ENCODE measurements at places on chromosomes 11 and 22. TPM values are rescaled to one million over a fixed set of nuclear protein-coding genes. Genes with fewer than 3 reads are reported as not detected.

- H3K4me1 ChIP-seq, result peaks cover 9% of the 10 kb centered on the region
- no peaks in the 10 kb centered on the region for H3K27me3 ChIP-seq
- peak overlapping the region; percentile 88 for H3K4me3 ChIP-seq
- peaks cover under 1% of the 10 kb centered on the region for H3K36me3 ChIP-seq
Measured at GRCh38 chr22:31490496-31490925, 869 bp upstream of the EIF4ENIF1 start.

DNA sequence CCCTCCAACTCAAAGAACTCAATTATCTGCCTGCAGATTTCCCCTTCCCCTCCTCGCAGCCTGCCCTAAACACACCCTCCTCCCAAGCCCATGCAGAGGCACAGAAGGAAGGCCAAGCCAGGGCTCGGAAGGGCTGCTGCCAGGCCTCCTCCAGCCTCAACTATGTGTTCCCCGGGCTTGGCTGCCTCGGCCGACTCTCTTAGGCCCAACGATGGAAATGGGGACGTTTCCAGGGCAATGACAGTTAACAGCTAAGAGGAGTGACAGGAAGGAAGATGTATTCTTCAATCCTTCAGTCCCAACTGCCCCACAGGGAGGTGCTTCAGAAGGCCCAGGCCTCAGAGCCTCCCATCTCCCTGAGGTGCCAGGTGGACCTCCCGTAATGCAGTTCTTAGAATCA lies 104.0 kb upstream of the AKIP1 start:
- H3K36me3 ChIP-seq, result no peaks in the 10 kb centered on the region
- DNase-seq, result no peak
- H3K27me3 ChIP-seq, result no peaks in the 10 kb centered on the region
- no peak overlapping the region for H3K27ac ChIP-seq
- H3K4me1 ChIP-seq, result peaks cover 6% of the 10 kb centered on the region
- no peak overlapping the region for H3K4me3 ChIP-seq

DNA sequence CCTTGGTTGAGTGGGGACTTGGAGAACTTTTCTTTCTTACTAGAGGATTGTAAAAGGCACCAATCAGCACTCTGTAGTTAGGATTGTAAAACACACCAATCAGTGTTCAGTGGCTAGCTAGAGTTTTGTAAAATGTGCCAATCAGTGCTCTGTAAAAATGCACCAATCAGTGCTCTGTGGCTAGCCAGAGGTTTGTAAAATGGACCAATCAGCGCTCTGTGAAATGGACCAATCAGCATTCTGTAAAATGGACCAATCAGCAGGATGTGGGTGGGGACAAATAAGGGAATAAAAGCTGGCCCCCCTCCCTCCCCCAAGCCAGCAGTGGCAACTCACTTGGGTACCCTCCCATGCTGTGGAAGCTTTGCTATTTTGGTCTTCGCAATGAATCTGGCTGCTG lies 5.5 kb upstream of the DRG1 start:
- H3K27ac ChIP-seq, result no peak overlapping the region
- no peaks in the 10 kb centered on the region for H3K36me3 ChIP-seq
- H3K4me1 ChIP-seq, result no peaks in the 10 kb centered on the region
- no peaks in the 10 kb centered on the region for H3K27me3 ChIP-seq
- DNase-seq, result no peak

- H3K4me1 ChIP-seq, result no peaks in the 10 kb centered on the region
- H3K27ac ChIP-seq, result no peak overlapping the region
- H3K4me3 ChIP-seq, result no peak overlapping the region
- no peaks in the 10 kb centered on the region for H3K36me3 ChIP-seq
Measured at GRCh38 chr11:69541001-69541285, 59.5 kb downstream of the LINC01488 start.

DNA sequence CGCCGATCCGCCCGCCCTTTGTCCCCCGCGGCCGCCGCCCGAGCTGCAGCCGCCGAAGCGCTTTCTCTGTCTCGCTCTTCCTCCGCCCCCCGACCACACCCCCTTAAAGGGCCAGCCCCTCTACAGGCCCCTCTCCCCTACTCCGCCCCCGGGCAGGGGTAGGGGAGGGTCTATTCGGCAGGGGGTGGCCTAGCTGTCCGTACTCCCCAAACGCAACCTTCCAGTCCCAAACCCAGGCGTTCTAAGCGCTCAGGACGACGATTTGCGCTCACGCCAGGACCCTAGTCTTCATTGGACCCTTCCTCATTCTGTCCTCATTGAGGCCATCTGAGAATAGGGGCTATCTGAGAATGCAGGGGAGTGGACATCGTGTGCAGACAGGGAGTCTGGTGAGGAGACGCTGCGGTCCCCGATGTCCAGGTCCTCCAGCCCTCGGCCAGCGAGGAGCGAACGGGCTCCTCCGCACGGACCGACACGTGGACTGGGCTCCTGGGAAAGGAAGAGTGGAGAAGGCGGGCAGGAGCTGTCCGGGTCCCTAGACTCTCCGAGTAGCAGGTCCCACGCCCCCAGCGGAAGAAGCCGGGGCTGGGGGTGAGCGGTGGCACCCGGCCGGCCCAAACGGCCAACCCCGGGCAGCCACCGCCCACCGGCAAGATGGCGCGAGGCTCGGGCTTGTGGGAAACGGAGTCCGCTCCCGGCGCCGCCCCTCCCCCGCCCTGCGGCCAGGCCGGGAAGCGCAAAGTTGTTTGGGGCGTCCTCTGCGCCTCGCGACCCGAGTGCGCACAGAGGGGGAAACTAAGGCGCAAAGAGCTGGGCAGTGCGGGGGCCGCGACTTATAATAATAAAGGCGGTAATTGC lies at the start of gene PPP1R14B:
Gene PPP1R14B, minus strand, starts transcription at position 73 of the 858 bp plus-strand sequence. CDS start 270 bp downstream, outside the sequence.
- H3K27me3 ChIP-seq, result no peaks in the 10 kb centered on the region
- H3K36me3 ChIP-seq, result peaks cover 4% of the 10 kb centered on the region
- H3K27ac ChIP-seq, result peak within 1 kb of the TSS; percentile 91
- no peaks in the 10 kb centered on the region for H3K4me1 ChIP-seq
- peak within 1 kb of the TSS; percentile 81 for H3K4me3 ChIP-seq
- peak; percentile 94 for DNase-seq

DNA sequence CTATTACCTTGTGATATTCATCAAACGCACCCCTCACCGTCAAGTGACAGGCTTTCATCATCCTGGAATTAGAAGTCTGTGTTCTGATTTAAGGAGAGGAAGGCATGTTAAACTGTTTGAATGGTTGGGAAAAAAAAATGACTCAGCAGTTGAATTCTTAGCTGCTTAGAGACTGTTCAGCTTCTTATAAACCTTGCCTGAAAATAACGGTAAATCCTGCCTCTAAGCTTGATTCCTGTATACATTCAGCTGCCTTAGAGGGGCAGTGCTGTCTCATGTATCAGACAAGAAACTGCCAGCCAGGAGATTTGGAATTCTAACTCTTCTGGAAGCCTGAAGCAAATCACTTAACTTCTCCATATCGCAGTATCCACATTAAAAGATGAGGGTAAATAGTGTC lies 437.4 kb downstream of the JRKL start:
- H3K27me3 ChIP-seq, result no peaks in the 10 kb centered on the region
- DNase-seq, result no peak
- no peak overlapping the region for H3K27ac ChIP-seq
- H3K36me3 ChIP-seq, result no peaks in the 10 kb centered on the region

Gene PITPNB
- 72.0 TPM for total RNA-seq

Gene P2RX6
- 1.0 TPM for total RNA-seq

- H3K4me3 ChIP-seq, result no peak overlapping the region
- H3K4me1 ChIP-seq, result no peaks in the 10 kb centered on the region
- H3K27me3 ChIP-seq, result no peaks in the 10 kb centered on the region
- no peak for DNase-seq
- no peaks in the 10 kb centered on the region for H3K36me3 ChIP-seq
- H3K27ac ChIP-seq, result no peak overlapping the region
Measured at GRCh38 chr11:111400595-111400994, 21.5 kb upstream of the POU2AF1 start.

- DNase-seq, result no peak
- peaks cover 2% of the 10 kb centered on the region for H3K4me1 ChIP-seq
- no peaks in the 10 kb centered on the region for H3K36me3 ChIP-seq
- no peaks in the 10 kb centered on the region for H3K27me3 ChIP-seq
- H3K27ac ChIP-seq, result no peak overlapping the region
- H3K4me3 ChIP-seq, result no peak overlapping the region
Measured at GRCh38 chr11:130420478-130421198, 7.8 kb downstream of the ADAMTS8 start.

GRCh38 chr11:127598476-127598875 lies 597.9 kb upstream of the KIRREL3 start:
- H3K27me3 ChIP-seq, result no peaks in the 10 kb centered on the region
- no peak for DNase-seq
- H3K4me1 ChIP-seq, result no peaks in the 10 kb centered on the region
- no peaks in the 10 kb centered on the region for H3K36me3 ChIP-seq
- H3K27ac ChIP-seq, result no peak overlapping the region

DNA sequence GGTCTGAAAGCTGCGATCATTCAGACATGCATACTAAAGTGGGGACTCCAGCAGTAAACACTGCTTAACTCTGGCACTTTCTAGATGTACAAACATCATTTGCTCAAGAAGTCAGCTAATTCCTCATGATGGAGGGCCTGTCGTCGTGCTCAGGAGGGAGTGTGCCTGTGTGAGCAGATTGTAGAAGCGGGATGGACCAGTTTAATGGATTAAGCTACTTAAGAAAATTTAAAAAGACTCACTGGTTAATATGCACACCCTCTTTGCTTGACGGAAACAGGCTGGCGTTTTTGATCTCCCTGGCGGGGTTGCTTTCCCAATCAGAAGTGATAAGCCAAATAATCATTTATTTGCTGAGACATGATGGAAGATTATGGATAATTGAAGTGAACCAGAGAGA lies 79.0 kb downstream of the LDLRAD3 start:
- no peaks in the 10 kb centered on the region for H3K4me1 ChIP-seq
- no peaks in the 10 kb centered on the region for H3K36me3 ChIP-seq
- H3K4me3 ChIP-seq, result no peak overlapping the region
- H3K27me3 ChIP-seq, result no peaks in the 10 kb centered on the region
- no peak overlapping the region for H3K27ac ChIP-seq
- no peak for DNase-seq

Gene SYT8
- total RNA-seq, result 1.7 TPM

GRCh38 chr11:112962579-112963367 lies 1.6 kb downstream of the NCAM1 start:
- H3K4me1 ChIP-seq, result no peaks in the 10 kb centered on the region
- H3K4me3 ChIP-seq, result peak overlapping the region; percentile 77
- H3K27ac ChIP-seq, result no peak overlapping the region
- H3K36me3 ChIP-seq, result no peaks in the 10 kb centered on the region

- H3K27me3 ChIP-seq, result no peaks in the 10 kb centered on the region
- H3K27ac ChIP-seq, result no peak overlapping the region
- no peak overlapping the region for H3K4me3 ChIP-seq
- no peak for DNase-seq
- peaks cover 14% of the 10 kb centered on the region for H3K36me3 ChIP-seq
Measured at GRCh38 chr22:35288116-35288515, 11.6 kb upstream of the TOM1 start.

Gene POGLUT3
- total RNA-seq, result 22.0 TPM

Gene VWCE
- 1.2 TPM for total RNA-seq

DNA sequence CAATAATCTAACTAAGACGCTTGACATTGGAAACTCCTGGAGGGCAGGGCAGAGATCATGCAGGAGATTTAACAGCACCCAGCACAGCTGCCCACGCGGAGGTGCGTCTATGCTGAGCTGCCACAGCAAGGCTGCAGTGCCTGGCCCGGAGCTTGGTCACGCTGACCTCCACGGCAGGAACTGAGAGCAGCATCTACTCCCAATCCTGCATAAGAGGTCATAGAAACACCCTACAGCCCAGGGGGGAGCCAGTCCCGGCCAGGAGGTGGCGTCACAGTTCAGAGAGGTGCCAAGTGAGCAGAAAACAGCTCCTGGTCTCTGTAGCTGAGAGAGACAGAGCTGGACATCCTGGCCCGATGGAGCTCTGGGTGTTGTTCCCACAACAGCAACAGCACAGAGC lies 121.1 kb upstream of the TMEM45B start:
- DNase-seq, result no peak
- no peaks in the 10 kb centered on the region for H3K27me3 ChIP-seq
- H3K36me3 ChIP-seq, result no peaks in the 10 kb centered on the region
- peaks cover 3% of the 10 kb centered on the region for H3K4me1 ChIP-seq
- H3K4me3 ChIP-seq, result no peak overlapping the region

GRCh38 chr22:41353862-41354575 lies 27.7 kb upstream of the TEF start:
- H3K4me3 ChIP-seq, result no peak overlapping the region
- DNase-seq, result no peak
- no peaks in the 10 kb centered on the region for H3K4me1 ChIP-seq
- H3K36me3 ChIP-seq, result peaks cover 69% of the 10 kb centered on the region

DNA sequence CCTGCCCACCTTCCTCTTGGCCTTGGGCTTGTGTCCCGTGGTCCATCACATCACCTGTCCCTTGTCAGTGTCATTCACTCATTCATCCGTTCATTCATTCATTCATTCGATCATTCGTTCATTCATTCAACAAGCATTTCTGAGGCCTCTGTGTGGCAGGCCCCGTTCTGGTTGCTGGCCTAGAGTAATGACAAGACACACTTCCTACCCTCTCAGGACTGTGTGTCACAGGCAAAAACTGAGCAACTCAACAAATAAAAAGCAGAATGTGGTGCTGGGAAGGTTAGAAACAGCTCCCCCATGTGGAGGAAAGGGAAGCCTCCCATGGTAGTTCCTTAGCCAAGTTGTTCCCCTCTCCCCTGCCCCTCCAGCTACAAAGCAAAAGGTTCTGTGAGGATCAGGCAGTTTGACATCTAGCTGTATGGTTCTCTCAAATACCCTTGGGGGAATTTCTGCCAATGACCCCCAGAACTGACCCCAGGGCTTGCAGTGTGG lies 1.6 kb upstream of the OMP start:
- no peak overlapping the region for H3K4me3 ChIP-seq
- no peak for DNase-seq
- H3K27me3 ChIP-seq, result no peaks in the 10 kb centered on the region
- no peaks in the 10 kb centered on the region for H3K36me3 ChIP-seq

DNA sequence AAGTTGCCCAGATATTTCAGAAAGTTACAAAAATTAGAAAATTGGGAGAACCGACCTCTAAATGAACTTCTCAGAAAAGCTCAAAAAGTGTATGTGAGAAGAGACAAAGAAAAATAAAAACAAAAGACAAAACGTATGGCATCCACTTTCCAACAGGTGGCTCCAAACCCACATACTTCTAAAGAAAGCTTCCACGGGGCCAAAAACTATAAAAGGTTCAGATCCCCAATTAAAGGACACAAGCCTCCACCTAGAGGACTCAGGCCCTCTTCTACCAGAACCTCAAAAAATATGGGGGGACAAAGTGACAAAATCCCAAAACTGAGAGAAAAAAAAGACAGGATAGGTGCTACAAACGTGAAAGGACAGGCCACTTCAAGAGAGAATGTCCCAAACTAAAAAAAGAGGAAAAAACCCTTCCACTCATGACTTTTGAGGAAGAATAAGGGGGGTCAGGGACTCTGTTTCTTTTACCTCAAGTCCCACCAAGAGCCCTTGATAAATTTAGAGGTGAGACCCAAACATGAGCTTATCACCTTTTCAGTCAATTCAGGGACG lies 8.8 kb downstream of the SCGB2A1 start:
- H3K4me3 ChIP-seq, result no peak overlapping the region
- no peaks in the 10 kb centered on the region for H3K4me1 ChIP-seq
- no peaks in the 10 kb centered on the region for H3K36me3 ChIP-seq
- no peaks in the 10 kb centered on the region for H3K27me3 ChIP-seq
- no peak overlapping the region for H3K27ac ChIP-seq
- DNase-seq, result no peak

- H3K27me3 ChIP-seq, result no peaks in the 10 kb centered on the region
- H3K27ac ChIP-seq, result peak overlapping the region; percentile 87
- H3K36me3 ChIP-seq, result peaks cover 4% of the 10 kb centered on the region
Measured at GRCh38 chr22:32803738-32804435, 2.4 kb downstream of the TIMP3 start.
